Stimulated activated CD4-positive, alpha-beta T cell treated with anti-CD3 and anti-CD28 coated beads, Interleukin-15, amount 100 ng/mL, for 24 hours (primary cell): ENCODE measurements at places on chromosomes 16 and 17.

DNA sequence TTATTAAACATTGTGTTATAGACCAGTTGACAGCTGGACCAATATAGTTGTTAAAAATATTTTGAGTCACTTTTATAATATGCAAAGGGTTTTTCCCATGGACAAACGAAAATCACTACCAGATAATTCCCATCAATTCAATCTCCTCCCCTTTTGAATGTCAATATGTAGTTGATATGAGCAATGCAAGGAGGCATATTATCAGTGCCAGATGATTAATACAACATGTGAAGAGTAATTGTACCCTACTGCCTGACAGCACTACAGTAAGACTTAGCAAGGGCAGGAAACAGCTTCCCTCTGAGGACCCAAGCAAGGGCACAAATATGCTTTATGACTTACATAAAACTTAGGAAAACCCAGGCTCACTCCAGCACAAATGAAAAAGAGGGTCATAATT lies 17.3 kb downstream of the KANSL1 start:
- DNase-seq = no peak

DNA sequence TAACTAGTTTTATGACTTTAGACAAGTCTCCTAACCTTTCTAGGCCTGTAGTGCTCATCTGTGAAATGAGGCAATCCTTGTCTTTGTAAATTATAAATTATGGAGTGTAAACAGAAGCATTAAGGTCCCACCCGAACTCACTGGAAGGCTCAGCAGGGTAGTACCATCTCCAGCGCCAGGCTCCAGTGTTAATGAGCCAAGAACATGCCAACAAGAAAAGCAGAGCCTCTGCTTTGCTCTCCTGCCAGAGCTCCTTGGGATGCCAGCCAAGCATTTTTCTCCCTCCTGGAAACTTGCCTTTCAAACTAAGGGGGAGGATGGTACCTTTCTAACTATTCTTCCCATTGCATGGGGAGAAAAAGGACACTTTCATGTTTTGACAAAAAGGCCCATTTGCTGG lies 14.9 kb downstream of the LIMD2 start:
- no peak for DNase-seq

DNA sequence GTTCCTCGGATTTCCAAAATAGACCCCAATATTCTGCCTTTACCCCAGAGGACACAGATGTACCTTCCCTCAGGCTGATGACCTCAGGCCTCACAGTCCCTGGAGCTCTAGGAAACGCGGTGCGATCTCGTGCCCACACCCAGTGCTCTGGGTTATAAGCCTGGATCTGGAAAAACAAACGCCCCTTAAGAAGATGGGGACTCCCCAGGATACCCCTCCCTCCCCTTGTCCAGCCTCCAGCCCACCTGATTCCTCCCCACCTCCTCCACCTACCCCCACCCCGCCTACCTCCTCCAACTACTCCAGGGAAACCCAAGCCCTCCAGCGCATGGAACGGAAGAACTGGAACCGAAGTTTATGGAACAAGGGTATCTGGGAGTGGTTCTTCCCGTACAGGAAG lies 19.1 kb downstream of the PRR11 start:
- no peak for DNase-seq

GRCh38 chr16:84476401-84476800 lies 28.1 kb downstream of the MEAK7 start:
- DNase-seq = no peak

DNA sequence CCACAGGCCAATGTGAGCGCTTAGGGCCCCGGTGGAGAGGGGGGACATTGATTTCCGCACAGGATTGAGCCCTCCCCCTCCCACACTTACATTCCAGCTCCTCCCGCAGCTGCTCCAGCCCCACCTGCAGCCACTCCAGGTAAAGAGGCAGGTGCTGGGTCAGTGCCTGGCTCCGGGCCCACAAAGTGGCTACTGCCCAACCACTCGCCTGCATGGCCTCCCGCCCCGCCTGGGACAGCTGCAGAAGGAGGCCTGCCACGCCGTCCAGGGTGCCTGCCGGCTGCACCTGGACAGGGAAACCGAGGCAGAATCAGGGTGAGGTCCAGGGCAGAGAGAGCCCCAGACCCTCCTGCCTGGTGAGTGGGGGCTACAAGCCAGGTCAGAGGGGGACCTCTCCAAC lies 46.3 kb downstream of the RMI2 start:
- DNase-seq = no peak

GRCh38 chr16:50902457-50902856 lies 160.6 kb downstream of the CYLD start:
- no peak for DNase-seq

GRCh38 chr16:51041546-51041945 lies 109.5 kb downstream of the SALL1 start:
- no peak for DNase-seq

- no peak for DNase-seq
Observed at GRCh38 chr17:49018116-49018612, 21.0 kb downstream of the IGF2BP1 start.

- DNase-seq = no peak
Observed at GRCh38 chr16:79668502-79668901, 68.0 kb upstream of the MAF start.

GRCh38 chr16:88726981-88727380 lies 20.7 kb downstream of the CTU2 start:
- DNase-seq = no peak

- DNase-seq = no peak
Observed at GRCh38 chr16:54458923-54459322, 172.3 kb upstream of the IRX3 start.

- no peak for DNase-seq
Observed at GRCh38 chr16:21565507-21565860, 33.9 kb upstream of the METTL9 start.

GRCh38 chr17:45101883-45102811 lies 30.2 kb downstream of the PLCD3 start:
- DNase-seq = no peak

DNA sequence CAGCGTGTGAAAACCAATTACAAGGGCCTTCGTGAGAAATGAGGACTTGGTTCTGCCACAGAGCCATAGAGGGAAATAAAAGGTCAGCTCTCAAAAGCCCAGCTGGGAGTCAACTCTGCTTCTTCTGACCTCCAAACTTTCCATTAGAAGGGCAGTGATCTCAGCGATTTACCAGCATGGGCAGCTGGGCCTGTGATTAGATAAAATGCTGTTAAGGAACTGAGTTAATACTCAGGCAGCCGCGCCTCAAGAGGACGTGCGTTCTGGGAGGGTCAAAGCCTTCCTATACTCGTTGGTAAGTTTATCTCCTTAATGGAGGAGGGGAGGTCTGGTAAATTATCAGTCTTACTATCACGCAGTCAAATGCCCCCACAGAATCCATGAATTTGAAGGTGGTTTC lies 480.2 kb upstream of the ERCC4 start:
- no peak for DNase-seq
